A673 (cell line): ENCODE measurements at places on chromosomes 5 and 9.
A peak's percentile ranks its signal among the peaks of the same experiment; 100 is the strongest.

DNA sequence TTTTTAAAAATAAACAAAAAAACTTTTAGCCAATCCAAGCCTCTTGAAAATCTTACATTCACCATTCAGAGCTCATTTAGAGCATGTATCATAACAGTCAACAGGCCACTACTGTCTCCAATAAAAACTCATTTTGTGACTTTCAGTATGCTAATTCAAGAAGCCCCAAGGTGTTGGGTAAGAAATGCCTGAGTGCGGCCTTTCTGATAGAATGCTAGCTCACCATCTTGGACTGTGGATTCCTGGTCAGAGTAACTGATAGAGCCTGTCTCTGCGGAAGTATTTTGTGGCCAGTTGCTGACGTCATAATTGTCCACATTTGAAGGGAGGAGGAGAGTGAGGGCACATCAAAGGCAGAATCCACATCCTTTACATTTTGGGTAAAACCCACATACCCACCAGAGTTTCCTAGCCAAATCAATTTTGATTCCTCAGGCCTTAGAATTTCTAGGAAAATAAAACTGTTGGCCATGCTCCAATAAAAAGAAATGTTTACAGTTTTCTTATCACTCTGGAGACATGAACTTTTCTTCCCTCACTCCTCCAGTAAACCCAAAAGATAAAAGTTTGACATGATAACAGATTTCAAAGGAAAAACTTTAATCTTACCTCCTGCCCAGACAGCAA, 41.1 kb upstream of the ERCC6L2 start:
- no peak for DNase-seq

DNA sequence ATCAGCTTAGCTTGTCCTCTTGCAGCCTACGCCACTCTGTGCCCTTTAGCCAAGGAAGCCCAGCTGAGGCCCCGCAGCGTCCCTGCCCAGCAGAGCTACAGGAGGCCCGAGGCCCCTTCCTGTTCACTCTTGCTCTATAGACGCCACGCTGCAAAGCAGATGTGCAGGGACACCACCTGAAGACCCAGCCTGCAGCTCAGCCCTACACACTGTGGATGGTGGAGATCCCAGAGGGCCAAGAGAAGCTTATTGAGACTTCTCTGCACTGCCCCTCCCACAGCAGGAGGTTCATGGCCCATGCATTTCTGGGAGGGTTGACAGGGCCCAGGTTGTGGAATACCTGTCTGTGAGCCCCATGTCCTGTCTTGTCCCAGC, 33.6 kb downstream of the IRF1 start:
- no peak for DNase-seq

GRCh38 chr9:91198405-91198804, 163.3 kb downstream of the AUH start:
- DNase-seq = no peak

- no peak for DNase-seq
These were observed 78.4 kb upstream of the HTR4 start for GRCh38 chr5:148732692-148733091.

DNA sequence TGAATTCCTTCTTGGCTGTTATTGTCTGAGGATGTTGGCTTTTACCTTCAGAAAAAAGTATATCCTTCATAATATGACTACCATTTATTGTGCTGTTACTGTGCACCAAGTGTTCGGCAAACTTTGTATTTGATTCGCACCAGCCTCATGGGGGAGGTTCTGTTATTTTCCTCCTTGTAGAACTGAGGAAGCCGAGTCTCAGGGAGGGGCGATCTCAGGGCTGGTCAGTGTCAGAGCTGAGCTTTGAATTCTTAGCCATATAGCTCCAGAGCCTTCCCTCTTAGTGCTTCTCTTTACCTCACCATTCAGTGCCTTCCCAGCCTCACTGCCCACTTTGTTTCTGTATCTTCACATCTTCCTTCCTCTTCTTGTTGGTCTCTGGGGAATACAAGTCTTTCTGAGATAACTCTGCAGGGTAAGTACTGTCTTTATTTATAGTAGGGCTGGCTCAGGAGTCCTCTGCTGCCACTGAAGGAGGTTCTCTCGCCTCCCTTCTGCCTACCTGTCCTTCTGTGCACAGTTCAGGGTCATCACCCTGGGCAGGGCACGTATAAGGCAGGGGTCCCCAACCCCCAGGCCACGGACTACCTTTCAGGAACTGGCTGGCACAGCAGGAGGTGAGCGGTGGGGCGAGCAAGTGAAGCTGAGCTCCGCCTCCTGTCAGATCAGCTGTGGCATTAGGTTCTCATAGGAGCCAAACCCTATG, 48.4 kb downstream of the GALNT10 start:
- peak; percentile 13 for DNase-seq

GRCh38 chr5:109694451-109694891, 4.7 kb downstream of the MAN2A1 start:
- no peak for DNase-seq

DNA sequence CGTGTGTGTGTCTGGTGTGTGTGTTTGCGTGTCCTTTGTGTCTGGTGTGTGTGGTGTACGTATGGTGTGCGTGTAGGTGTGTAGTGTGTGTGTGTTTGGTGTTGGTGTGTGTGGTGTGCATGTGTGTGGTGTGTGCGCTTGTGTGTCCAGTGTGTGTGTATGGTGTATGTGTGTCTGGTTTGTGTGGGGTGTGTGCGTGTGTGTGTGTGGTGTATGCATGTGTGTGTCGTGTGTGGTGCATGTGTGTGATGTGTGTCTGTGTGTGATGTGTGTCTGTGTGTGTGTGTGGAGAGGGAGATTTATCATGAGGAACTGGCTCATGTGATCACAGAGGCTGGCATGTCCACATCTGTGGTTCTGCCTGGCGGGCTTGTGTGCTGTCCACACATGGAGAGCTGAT, 71.7 kb downstream of the CACNA1B start:
- no peak for DNase-seq

DNA sequence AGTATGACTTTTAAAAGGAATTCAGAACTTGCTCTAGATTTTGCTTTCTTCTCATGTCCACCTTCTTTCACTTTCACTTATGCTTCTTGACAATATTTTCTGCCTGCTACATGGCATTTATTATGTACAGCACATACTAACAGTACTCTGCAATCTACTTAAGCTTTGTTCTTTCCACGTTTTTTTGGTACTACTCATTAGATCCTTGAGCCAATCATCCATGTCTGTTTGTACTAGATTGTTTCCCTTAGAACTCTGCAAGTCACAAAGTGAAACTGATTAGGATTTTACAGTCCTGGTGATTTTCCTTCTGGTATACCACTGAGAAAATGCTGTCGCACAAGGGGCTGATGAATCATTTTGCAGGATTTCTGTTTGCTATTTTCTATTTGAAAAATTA, 78.3 kb downstream of the PARP8 start:
- DNase-seq = peak; percentile 18

DNA sequence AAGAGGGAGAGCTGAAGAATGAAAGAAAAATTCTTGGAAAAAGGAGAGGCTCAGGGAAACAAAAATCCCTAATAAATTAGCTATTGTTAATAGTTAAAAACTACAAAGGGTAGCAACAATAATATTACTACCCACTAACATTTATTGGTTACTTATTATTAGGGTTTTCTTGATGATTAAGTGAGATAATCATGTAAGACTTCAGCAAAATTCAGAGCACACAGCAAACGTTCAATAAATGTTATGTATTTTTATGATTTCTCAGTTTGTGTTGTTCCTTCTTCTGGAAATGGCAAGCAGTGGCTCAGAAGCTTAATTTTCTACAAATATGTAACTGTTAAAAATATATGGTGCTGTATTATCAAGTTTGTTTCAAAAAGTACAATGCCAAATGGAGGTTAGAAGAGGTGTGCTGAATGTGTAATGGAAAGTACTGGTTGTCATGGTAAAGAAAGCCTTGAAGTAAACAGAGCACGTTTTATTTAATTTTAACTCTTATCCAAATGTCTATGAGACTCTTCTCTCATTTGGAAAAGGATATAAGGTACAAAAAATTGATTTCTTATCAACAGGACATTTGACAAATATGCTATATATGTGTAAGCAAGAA, 226.0 kb upstream of the ATP10B start:
- no peak for DNase-seq

- no peak for DNase-seq
These were observed 47.2 kb upstream of the TTC23L start for GRCh38 chr5:34791761-34792244.

- no peak for DNase-seq
These were observed 359.3 kb downstream of the TMEM161B start for GRCh38 chr5:87909382-87909781.

DNA sequence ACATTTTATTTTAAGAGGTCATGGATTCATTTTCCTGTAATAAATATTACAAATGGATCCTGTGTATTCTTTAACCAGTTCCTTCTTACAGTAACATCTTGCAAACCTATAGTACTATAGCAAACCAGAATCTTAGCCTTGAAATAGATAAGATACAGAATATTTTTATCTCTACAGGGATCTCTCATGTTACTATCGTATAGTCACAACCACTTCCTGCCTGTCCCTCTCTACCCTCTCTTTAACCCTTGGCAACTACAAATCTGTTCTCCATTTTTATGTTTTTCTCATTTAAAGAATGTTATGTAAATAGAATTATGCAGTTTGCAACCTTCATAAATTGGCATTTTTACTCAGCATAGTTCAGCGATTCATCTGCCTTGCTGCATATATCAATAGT, 454.0 kb downstream of the DIRAS2 start:
- no peak for DNase-seq

DNA sequence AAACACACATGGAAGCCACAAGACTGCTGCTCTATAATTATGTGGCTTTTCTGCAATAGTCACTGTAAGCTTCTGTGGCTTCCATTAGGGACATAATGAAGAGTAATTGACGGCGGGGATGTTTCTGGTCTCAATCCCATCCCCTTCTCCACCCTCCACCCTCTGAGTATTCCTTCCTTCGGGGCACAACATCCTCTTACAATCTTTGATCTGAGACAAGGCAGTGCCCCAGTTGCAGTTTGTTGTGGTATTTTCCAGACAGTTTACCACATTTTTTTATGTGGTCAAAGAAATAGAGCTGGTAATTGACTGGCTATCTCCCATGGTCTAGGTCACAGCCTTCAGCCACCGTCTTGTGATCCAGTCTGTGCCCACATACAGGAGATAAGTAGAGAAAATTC, 277.7 kb downstream of the NR2F1-AS1 start:
- DNase-seq = no peak

- DNase-seq = no peak
These were observed 21.3 kb downstream of the HK3 start for GRCh38 chr5:176877793-176878331.

DNA sequence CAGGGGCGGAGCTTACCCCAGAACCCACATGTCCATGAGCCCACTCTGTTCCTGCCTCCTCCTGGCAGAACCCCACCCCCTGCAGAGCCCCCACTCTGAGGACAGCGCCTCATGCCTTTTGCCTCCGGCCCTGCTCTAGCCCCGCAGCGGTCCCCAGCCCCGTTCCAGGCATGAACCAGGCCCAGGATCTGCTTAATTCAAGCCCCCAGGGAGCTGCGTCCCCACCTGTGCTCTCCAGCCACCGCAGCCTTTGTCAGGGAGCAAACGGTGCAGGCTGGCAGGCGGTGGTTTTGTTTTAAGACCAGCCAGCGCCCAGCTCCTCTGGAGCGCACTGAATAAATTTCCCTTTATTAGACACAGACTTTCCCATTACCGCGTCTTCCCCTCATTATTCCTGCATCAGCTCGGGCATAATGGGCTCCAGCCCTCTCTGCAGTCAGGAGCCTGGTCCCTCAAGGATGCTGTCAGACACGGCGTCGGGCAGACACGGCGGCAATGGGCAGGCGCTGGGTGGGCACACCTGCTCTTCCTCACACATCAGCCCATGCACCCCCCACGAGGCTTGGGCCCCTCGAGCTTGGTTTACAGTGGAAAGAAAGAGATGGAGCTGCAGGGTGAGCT, 137.6 kb downstream of the OLFM1 start:
- peak; percentile 56 for DNase-seq

DNA sequence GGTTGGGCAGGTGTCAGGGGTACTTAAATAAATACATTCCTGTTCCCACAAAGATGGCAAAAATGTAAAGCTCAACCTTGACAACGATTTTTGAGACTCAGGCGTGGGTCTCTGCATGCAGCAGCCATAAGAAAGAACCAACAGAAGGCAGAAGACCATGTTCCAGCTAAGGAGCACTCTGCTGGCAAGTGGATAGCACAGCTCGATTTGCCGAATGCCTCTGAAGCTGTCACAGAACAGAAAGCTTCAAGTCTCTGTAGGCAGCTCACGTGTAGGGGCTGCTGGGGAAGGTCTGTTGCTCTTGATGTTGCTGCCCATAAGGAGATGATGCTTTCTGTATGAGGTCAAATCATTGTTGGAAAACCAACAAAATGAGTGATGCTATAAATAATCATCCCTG, 119.6 kb upstream of the GRIN3A start:
- DNase-seq = no peak

GRCh38 chr9:17005056-17005823, 129.6 kb upstream of the CNTLN start:
- peak; percentile 57 for DNase-seq

DNA sequence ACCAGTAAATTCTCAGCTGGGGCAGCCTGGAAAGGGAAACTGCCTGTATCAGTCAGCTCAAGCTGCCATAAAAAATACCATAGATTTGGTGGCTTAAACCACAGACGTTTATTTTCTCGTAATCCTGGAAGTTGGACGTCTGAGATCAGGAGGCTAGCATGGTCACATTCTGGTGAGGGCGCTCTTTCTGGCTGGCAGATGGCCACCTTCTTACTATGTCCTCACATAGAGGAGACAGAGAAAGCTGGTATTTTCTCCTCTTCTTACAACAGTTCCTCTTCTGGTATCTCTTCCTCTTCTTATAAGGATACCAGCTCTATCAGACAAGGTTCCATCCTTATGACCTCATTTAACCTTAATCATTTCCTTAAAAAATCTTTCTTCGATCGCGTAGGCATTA, 50.5 kb upstream of the RFX3 start:
- DNase-seq = no peak

DNA sequence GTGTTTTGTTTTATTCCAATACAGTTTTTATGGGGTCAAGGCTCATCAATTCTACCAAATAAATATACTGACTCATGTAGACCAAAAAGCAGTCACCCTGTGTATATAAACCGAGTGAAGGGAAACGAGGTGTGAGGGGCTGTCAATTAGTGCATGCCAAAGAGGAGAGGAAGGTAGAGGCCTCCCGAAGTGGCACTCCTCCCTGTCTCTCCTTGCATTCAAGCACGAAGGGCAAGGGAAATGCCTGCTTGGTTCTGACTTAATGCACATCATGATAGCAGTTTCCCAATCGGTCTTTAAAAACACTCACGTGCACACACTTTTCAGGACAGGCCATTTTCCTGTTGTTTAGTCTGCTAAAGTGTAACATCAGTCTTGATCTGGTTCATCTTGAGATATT, 125.6 kb upstream of the SLCO6A1 start:
- DNase-seq = no peak

DNA sequence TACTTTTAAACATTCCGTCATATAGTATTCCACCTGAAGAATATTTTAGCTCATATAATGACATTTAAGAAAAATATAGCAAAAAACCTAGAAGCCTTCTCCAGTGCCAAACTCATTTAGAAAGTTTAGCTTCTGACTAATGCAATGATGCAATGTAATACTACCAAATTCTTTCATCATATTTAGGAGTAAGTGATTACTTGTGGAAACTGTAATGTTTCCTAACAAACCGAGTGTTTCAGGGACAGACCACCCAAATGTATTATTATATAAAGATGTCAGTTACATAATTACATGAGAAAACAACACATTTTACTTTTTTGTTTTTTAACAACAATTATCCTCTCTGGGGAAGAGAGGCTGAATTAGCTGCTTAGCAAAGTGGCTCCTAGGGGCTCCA, 316.2 kb downstream of the ARL15 start:
- DNase-seq = peak; percentile 5
